ENCODE measurements at places on chromosomes 6 and 20.

DNA sequence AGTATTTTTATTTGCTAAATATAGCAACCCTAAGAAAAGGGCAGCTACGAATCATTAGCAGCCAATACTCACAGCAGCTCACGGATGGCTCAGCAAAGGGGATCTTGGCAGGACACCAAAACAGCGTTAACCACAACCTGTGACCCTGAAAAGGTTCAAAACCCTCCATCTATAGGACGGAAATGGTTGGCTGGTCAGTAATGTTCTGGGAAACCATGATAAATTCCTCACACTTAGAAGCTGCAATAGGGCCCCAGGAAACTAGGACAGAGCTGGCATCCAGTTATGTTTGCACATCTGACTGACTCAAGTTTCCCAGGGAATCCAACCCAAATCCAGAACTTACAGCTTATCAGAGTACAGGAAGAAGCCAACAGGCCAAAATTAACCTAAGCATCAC lies 30.9 kb upstream of the PTPRT start:
- DNase-seq, result no peak

GRCh38 chr20:57654998-57655808 lies 35.0 kb upstream of the ZBP1 start:
- no peak for DNase-seq

GRCh38 chr20:63442100-63442493 lies 30.4 kb downstream of the KCNQ2 start:
- peak; percentile 7 for DNase-seq

DNA sequence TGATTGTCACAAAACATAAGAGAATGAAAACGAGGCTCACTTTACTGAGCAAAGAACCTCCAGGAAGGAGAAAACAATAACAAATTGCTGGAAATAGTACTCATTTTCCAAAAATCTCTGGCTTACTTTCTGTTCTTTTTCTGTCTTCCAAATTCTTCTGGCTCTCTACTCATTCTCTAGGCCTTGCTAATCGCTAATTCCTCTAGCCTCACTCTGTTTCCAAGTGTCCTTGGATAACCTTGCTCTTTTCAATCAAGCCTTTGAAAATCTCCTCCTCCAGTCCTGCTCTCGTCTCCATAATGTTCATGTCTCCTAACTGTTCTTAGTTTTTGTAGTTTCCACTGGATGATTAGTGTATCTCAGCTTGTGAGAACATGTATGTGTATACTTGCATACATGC lies 96.2 kb upstream of the MAP7 start:
- DNase-seq, result no peak
